ENCODE measurements at places on chromosomes 4 and X.

DNA sequence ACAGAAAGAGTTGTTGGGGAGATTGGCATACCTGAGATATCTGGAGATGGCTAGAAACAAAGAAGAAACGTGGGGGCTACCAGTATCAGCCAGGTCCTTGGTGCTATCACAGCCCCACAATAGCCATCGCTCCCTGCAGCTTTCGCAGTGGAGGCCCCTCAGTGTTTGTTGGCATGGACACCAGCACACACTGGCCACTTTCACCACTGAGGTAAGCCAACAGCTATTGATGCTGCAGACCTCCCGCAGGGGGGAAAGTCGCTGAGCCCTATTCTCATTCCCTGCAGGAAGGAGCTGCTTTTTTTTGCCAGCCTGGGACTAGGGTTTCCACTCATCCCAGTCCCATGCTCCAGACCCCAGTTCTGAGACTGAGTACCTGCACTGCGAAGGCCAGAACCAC lies 879.2 kb upstream of the IGFBP7 start:
- DNase-seq: no peak

- DNase-seq: no peak
These were observed 2.2 kb upstream of the SEPTIN11 start for GRCh38 chr4:76947369-76947768.

DNA sequence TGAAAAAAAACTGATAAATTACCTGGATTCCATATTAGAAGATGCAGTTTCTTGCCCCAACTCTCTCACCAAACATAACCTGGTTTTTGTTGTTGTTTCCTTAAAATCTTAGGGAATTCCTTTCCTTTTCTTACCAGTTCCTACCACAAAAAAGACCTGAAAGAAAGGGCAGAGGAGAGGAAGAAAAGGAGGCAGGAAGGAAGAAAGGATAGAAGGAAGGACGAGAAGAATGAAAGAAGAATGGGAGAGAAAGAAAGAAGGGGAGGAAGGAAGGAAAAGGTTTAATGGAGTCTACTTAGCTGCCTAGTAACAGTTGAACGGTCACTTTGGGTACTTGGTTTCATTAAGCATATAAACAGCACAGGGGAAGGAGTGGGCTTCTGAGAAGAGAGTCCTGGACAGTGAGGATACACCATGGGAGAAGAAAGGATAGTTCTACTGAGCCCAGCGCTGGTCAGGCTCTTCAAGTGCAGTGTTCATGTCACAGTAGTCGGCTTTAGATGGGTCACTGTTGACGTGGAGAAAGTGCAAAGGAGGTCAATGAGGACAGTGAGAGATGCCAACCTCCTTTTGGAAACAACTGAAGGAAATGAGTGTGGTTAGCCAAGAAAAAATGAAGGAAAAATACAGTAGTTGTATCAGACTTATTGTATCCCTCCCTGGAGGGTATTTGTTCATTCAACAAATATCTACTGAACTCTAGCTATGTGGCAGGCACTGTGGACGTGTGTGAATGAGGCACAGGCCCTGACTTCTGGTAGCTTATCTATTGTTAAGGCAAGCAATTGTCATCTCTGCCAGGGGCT lies 1.1 kb upstream of the CHIC2 start:
- no peak for DNase-seq

GRCh38 chrX:87528487-87528886 lies 10.9 kb downstream of the KLHL4 start:
- no peak for DNase-seq

DNA sequence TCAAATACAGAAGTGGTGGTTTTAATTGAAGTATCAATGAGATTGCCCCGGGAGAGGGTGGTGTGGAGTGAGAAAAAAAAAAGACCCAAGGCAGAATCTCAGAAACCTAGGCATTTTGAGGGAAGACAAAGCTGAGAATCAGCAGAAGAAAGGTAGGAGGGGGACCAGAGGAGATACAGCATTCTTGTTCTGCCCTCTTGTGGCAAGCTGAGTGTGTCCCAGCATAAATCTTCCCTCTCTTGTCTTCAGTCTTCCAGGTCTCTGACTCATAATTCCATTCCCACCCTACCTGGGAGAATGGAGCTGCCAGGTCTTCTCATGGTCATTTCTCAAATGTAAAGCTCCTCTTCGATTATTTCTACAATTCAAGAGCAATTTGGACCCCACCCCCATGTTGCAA lies 32.7 kb upstream of the MAGED1 start:
- no peak for DNase-seq

DNA sequence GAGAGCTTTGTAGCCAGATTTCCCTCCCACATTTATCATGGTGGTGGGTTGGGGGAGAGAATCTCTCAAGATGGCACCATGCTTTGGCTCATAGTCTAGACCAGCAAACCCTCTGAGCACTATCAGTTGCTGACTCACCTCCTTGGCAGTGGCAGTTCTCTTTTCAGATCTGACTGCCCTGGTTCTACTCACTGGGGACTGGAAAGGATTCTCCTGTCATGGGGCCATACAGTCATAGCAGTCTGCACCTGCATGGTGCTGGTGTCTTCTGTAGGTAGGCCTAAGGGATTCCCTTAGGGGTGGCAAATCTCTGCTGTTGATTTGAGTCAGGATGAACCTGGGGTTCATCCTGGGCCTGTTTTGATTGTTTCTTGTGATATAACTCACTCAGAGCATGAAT lies 2.6 kb downstream of the TEX13B start:
- DNase-seq: no peak

DNA sequence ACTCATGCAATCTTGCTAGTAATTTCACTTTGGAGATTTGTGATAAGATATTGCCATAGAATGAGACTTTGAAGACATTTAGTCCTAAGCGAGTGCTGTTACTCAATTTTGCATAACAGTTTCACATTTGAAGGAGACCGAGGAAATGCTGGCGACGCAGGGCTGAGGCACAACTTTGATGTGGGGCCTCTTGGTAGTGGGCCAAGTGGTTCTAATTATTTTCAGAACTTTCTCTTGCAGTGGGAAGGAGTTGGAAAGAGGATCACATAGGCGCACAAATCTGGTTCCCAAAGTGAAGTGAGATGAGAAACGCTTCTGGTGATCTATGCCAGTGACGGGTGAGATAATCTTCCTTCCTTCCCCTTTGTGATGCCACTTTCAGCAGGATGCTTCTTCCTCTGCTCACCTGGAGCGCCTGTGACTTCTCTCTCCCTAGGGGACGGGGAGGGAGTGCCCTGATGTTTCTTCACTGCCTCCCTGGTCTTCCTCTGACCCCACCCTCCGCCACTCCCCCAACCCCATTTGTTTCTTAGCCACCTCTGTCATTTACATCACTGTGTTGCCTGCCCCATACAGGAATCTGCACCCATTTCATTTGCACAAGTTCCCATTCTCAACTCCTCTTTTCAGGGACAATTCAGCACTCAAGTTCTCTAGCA lies 138.9 kb upstream of the MID1 start:
- no peak for DNase-seq

DNA sequence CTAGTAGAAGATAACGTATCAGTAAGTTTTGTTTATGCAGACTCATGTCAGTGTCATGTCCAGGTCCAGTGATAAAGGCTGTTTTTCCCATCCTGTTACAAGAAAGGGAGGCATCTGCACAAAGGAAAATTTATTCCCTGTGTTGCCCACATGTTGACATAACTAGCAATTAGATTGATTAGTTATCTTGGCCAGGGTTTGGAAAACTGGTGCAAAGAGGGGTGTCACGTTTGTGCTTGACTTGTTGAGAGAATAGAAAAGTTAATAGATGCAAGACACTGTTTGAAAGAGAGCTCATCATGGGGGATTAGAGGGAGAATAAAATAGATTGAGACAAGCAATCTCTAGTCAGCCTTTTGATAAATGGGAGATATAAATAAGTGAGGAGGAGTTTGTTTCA lies 1357.0 kb upstream of the AGA start:
- no peak for DNase-seq

- peak; percentile 65 for DNase-seq
These were observed at the start of gene STOX2 for GRCh38 chr4:183905081-183905592. Gene STOX2, plus strand, starts transcription at chr4:183905307. Its CDS starts 1,484 bp downstream, at chr4:183906791.

GRCh38 chrX:141467442-141467841 lies 117.1 kb downstream of the SPANXA1 start:
- DNase-seq: no peak

DNA sequence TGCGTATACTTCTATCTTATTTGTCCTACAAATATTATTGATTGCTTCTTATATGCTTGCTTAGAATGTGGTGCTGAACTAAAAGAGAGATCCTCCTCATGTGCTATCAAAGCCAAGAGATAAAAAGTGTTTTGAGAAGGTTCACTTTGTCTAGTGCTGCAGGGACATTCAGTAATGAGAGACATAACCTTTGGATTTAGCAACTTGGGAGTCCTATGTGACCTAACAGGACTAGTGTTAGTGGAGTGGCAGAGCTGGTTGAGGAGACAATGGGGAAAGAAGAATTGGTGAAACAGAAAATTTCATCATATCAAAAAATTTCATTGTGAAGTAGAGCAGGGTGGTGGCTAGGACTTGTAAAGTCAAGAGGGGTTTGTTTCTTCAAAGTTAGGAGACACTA lies 117.0 kb downstream of the RAPGEF2 start:
- no peak for DNase-seq

DNA sequence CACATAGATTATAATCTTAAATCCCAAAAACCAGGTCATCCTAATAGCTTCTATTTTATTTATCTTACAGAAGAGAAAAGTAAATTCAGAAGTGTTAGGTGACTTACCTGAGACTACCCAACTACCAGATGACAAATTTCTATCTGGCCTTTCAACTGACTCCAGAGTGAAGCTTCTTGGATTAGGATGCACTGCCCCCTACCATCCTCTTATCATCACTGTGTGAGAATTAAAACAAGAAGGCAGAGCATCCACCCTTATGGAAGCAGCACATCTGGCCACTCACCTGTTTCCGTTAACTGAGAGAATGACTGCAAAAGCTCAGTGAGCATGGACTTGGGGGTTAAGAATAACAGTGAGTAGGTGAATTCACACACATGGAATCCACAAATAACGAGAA lies 502.6 kb upstream of the TECRL start:
- no peak for DNase-seq

DNA sequence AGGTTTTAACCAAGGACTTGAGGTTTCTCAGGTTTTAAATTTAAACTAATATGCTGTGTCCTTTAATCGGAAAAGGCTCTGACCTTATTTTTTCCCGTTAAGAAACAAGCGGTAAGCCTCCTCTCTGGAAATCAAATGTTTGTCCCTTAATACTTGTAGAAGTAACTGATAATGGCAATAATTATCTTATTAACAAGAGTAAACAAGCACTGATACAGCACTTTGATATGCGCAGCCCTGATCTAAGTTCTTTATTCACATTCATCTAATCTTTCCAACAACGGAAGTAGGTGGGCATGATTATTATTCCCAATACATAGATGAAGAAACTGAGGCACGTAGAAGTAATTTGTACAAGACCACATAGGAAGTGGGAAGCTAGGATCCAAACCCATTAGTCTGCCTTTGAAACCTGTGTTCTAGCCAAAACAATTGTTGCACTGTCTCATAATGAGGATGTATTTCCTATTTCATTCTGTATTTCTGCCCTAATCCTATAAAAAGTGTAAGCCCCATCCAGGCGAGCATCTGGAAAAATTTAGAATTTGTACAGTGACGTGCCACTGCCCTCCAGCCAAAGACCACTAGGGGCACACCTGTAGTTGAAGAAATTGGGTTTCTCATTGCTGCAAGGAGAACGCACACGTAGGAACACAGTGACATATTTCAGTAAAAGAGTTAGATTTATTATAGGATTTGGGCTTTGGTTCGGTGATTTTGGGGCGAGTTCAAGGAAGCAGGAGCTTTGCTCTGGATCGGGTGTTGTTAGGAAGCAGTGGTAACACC lies 606 bp downstream of the CXorf58 start:
- no peak for DNase-seq

- DNase-seq: no peak
These were observed 347 bp downstream of the AMTN start for GRCh38 chr4:70518716-70519115.

DNA sequence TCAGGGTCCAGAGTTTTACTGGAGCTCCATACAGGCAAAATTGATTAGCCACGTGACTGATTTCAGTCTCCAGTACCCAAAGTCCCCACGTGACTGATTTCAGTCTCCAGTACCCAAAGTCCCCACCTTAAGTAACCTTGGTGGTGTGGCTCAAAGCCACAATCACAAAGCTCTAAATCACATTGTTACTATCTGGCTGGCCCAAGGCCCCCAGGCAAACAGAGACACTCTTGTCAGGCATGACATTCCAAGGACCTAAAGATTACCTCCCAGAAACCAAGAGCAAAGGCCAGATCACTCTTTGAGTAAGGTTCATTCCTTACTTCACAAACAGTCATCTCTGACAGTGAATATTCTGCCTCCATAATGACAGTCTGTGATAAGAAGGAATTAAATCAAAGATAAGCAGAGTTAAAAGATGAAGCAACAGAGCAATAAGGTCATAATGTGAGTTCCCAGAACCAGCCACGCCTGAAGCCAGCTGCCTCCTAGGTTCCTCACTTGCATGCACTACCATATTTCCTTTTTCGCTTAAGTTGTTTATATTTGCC lies 78.5 kb downstream of the ANXA3 start:
- DNase-seq: no peak

- no peak for DNase-seq
These were observed 48.0 kb upstream of the TRIM2 start for GRCh38 chr4:153156263-153156662.

DNA sequence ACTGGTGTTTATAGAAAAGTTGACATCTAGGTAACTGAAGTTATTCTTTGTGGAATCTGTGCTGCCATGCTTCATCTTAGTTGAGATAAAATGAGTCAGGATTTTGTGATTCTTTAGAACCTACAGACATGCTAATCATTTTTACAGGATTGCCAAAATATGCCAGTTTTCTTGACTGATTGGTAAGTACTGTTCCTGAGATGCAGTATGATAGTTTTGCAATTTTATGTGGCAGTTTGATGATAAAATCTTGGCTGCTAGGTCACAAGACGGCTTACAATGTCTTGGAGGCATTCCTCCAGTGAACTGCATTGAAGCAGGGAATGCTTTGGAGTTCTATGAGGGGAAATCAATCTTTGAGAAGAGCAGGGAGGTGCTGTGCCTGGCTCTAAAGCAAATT lies 104.4 kb upstream of the ESX1 start:
- no peak for DNase-seq

DNA sequence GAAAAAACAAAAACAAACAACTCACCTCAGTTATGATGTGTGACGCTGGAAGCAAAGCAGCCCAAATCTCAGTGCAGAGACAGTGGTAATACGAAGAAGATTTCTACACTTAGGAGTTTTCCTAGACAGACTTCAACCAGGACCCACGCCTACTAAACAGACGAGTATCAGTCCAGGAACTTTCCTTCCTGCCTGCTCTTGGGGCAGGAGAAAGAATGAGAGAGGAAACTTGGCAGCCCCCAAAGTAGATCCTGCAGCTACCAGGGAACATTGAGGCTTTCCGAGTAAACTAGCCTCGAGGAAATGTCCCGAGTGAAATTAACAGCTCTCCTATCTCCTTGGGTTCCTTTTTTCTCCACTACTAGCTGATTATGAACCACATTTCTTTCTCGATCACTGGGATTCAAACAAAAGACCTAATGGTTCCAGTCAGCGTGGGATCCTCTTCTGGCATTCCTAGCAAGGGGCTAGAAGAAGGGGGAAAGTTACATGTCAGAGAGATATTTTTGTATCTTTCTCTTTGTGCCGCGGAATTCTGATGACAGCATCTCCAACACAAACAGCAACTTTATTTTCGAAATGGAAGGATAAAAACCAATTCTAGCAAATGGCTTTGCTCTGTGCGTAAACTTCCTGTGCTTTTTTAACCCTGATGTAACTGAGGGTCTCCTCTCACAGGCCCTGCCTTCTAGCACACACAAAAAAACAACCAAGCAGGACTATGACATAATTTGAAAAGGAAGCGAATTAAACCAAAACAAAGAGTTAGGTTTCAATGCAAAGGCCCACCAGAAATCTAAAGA lies 53.2 kb downstream of the PPM1K start:
- no peak for DNase-seq

GRCh38 chrX:74490247-74490646 lies 69.0 kb downstream of the SLC16A2 start:
- no peak for DNase-seq

Measured in DMS79 treated with DMSO at 0.1 percent for 48 hours (cell line).